Mesenteric fat pad (tissue), 1 donor: ENCODE measurements at places on chromosomes 16 and 17.

- no peak for DNase-seq
These were observed 2.7 kb upstream of the LIMD2 start for GRCh38 chr17:63702721-63703015.

DNA sequence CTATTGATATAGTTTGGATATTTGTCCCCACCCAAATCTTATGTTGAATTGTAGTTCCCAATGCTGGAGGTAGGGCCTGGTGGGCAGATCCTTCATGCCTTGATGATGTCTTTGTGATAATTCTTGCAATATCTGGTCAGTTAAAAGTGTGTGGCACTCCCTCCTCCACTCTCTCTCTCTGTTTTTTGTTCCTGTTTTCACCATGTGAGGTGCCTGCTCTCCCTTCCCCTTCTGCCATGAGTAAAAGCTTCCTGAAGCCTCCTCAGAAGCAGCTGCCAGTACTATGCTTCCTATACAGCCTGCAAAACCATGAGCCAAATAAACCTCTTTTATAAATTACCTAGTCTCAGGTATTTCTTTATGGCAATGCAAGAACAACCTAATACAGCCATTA is 47.3 kb downstream of the TOM1L2 start:
- peak; percentile 8 for DNase-seq

DNA sequence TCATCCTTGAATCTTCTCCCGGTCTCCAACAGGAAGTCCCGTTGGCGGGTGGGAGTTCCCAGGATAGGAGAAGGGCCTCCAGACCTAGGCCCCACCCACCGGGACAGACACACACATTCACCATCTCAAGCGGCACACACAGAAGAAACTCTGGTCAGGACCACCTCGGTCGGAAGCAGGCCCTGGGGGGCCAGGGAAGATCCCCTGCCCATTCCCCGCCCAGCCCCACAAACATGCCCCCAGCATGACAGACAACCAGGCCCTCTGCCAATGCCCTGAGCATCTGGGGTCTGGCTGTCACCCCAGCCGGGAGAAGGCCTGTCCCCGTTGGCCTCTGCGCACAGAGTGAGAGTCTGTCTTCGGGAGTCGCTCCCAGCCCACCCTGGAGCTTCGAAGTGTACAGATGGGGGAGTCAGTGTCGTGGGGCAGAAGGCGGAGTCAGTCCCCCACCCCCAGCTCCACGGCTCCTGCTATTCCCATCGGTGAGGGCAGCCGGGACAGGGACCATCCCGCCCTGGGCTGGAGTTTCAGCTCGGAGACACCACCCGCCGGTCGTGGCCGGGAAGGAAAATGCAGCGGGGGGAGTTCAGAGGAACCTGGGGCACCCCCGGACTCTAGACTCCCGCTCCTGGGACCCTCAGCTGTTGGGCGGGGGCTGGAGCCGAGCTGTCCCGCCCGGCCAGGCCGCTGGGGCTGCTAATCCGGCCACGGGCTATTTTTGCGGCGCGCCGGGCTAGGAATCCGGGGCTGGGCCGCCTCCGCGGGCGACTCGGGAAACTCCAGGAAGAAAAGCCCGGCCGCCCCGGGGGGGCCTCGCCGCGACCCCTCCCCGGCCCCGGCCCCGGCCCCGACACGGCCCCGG is 660 bp downstream of the RHBDF1 start:
- no peak for DNase-seq

- no peak for DNase-seq
These were observed 23.8 kb downstream of the COTL1 start for GRCh38 chr16:84593825-84594724.

- no peak for DNase-seq
These were observed 16.1 kb downstream of the MRTFB start for GRCh38 chr16:14087181-14087580.

DNA sequence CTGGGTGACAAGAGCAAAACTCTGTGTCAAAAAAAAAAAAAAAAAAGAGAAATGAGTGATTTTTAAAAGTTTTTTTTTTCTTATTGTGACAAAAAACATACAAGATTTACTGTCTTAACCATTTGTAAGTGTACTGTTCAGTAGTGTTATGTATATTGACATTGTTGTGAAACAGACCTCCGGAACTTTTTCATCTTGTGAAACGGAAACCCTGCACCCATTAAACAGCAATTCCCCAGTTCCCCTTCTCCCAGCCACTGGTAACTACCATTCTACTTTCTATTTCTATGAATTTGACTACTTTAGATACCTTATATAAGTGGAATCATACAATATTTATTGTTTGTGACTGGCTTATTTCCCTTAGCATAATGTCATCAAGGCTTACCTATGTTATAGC is 18.7 kb downstream of the DUS2 start:
- DNase-seq, result no peak

- no peak for DNase-seq
These were observed 6.1 kb upstream of the ITGAM start for GRCh38 chr16:31253642-31254045.

DNA sequence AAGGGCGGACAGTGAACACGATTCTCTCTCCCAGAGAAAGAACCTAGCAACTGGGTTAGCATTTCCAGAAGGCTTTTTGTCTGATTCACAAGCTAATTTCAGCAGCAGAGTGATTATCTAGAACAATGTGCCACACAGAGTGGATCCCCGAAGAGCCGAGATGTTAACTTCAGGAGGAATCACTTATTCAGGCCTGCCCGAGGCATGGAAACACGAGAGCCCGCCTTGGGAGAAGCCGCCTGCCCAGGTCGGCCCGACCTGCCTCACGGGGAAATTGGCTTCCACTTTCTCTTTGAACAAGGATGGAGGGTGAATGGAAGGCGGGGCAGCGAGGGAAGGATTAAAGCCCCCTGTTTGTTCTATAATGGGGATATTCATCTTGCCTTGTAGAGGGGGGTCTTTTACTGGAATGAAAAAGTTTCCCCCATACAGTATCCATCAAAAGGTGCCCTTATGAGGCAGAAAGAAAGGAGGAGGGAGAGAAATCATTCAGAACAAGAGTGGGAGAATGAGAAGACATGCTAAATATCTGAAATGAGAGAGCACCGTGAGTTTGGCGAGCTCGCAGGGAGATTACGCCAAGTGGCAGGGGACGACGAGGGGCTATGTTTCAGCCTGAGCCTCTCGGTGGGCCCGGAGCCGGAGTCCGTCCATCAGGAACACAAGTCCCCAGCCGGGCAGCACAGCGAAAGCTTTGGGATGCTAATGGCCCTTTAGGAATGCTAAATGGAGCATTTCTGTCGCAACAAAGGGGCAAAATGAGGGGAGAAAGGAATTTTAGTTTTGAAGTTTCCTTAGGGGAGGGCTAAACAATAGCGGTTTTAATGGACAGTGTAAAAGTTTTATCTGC is 33.0 kb downstream of the NTN1 start:
- no peak for DNase-seq

DNA sequence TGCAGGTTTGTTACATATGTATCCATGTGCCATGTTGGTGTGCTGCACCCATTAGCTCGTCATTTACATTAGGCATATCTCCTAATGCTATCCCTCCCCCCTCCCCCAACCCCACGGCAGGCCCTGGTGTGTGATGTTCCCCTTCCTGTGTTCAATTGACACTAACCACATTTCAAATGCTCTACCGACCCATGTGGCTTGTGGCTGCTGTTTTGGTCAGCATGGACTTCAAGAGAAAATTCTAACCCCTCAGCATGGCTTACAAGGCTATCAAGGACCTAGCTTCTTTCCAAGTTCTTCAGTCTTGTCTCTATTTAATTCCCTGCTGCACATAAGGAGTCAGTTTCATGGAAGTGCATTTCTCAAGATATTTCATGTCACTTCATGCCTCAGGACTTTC is 52.9 kb downstream of the MMD start:
- no peak for DNase-seq

DNA sequence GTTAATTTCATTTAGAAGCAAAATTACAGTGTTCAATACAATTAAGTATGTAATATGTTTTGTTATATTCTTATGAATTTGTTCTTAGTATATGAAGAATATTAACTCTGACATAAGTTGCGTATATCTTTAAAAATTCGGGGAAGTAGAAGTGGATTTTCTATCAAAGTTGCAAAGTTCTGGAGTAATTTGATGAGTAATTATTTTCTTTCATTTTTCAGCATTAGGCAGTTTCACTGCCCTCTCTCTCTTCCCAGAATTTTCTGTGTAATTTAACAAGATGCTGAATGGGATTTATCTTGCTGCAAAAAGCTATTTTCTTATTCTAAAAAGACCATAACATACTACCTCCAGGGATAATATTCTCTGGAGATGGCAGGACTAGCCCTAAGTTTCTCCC is 8.9 kb upstream of the CCL18 start:
- no peak for DNase-seq

GRCh38 chr17:75827308-75828075 is 16.7 kb downstream of the UNC13D start:
- DNase-seq, result no peak

DNA sequence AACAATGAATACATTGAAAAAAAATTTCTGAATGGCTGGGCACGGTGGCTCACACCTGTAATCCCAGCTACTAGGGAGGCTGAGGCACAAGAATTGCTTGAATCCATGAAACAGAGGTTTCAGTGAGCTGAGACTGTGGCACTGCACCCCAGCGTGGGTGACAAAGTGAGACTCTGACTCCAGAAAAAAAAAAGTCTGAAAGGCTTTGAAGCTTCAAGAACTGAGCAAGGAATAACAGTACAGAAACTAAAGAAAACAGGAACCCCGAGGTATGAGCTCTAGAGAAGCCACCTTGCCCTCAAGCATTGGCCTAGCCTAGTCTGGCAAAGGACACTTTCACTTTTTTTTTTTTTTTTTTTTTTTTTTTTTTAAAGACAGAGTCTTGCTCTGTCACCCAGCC is 45.0 kb downstream of the TEX2 start:
- DNase-seq, result no peak

GRCh38 chr17:50918071-50918932 is 52.1 kb upstream of the TOB1 start:
- DNase-seq, result no peak

GRCh38 chr16:75198135-75198600 is 8.8 kb downstream of the CTRB2 start:
- DNase-seq, result peak; percentile 37

- no peak for DNase-seq
These were observed 69.3 kb downstream of the FTO start for GRCh38 chr16:53773150-53773846.

DNA sequence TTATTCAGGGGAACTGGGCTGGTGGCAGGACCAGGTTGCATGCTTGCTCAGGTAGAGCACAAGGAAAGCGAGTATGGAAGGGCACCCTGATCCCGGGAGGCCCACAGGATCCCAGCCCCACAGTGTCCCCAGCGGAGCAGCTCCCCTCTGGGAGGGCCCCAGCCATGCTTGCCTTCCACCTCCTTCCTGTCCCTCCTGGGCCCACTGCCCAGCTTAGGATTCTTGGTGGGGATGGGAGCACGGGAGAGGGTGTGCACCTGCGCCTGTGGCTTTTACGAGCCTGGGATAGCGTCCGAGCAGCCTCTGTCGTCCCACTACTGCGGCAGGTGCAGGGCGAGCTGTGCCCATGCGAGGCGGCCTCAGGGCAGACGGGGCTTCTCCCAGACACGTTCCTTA is 114.5 kb downstream of the BANP start:
- no peak for DNase-seq

DNA sequence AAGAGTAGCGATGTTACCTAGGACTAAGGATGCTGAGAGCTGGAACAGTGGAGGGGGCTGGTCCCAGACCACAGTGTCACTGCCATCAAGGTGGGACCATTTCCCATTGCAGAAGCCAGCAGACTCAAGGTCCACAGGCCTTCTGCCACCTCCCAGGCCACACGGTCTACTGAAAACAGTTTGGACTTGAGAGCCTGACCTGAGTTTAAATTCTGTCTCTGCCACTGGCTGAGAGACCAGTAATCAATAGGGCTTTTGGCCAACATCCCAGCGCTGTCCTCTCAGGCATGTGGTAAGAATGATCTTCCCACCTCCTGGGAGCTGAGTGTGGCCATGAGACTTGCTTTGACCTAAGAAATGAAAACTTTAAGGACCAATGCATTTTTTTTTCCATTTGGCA is 331.4 kb upstream of the CDH5 start:
- peak; percentile 71 for DNase-seq
